Subcutaneous adipose tissue (tissue), 4 donors: ENCODE measurements at places on chromosomes 11 and 22. TPM values are rescaled to one million over a fixed set of nuclear protein-coding genes. Genes with fewer than 3 reads are reported as not detected.

Gene OR52A1
- total RNA-seq, result not detected

Gene TRIM66
- 9.2 TPM for total RNA-seq

Gene MMP13
- total RNA-seq, result not detected

Gene FOLR1
- total RNA-seq, result not detected

Gene CD44
- 206 TPM for total RNA-seq

Gene BBOX1
- total RNA-seq, result not detected

Gene SEC14L6
- total RNA-seq, result not detected
